ENCODE measurements at places on chromosomes 6 and 20.

DNA sequence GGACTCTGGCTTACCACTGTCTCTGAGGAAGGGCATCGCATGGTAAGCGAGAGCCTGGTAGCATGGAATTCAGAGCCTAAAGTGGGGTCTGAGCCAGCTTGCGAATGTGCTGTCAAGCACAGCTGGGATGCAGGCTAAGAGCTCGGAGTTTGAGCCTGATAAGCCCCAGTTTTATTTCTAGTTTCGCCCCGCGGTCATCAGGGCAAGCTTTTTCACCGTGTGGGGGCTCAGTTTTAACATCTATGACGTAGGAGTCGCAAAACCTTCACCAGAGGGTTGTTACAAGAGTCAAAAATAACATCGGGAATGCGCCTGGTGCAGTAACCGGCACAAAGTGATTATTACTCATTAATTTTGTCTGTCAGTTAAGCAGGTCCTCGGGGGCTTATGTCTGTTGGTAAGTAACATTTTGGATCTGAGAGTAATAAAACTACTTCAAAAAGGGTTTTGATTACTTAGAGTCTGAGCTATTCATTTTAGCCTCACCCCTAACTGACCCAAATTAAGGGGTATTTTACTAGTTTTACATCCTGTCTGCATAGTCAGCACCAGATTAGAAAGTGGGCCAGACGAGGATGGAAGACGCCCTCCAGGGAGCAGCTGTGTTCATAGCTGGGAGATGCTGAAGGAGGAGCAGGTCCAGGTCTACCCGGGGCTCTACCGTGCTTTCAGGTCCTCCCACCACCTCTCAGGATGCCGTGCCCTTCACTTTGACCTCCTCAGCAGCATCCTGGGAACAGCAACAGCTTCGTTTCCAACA is 29.7 kb downstream of the SLC22A23 start:
- no peak for DNase-seq

DNA sequence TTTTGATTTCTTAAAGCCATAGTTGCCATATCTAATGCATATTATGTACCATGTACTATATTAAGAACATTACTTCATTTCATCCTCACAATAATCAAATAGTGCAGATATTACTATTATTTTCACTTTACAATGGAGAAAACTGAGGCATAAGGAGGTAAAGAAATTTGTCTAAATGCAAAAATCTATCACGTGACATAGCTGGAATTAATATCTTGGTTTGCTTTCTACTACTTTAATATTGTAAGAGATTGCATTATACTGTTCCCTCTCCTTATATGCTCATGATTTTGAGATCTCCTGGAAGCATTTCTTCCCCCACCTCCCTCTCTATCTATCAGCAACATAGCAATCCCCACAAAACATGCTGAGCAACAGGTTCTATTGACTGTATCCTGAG is 330.8 kb upstream of the SPTLC3 start:
- no peak for DNase-seq

- DNase-seq, result no peak
Measured at GRCh38 chr6:102501615-102502014, 1108.1 kb downstream of the GRIK2 start.

DNA sequence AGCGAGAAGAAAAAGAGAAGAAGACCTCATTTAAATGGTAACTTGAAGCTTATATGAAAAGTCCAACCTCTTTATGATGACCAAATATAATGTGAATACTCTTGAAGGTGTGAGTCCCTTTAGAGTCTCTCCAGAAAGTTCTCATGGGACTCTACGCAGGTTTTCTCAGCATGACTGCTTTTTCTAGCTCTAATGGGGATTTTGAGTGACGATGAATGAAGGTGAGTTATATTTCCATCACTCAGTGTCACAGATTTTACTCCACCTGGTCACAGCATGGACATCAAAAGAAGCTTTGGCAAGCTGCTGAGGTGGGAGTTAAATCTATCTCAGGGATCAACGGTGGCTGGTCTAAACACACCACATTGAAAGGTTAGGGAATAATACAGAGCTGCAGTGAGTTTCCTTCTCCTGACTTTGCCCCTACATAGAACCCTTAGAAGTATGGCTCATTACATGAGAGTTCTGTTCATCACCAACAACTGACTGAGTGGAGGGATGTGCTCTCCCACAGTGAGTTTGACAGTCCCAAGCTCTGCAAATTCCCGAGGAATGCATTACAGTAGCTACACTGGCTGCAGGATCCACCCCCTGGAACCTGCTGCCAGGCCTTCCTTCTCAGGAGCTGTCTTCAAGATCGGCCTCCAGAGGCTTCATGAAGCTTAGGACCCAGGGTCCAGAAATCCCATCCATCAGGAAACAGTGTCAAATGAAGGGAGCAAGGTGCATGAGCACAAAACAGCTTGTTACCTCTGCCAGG is 126.8 kb downstream of the FOXC1 start:
- DNase-seq, result no peak

DNA sequence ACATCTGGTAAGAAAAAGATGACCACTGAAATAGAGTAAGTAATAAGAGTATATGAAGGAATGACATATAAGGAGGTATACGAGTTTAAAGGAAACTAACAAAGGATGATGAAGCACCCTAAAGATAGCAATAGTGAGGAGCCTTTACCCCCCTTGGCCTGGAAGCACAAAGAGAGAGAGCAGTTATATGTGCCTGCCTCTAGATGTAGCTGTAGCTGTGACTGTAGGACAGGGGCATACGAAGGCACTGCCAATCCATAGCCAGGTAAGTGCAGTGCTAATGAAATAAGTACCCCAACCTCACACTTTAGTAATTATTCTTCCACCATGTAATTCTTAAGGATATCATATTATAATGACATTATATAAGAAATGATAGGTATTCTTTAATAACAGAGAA is 90.1 kb upstream of the FKBP1C start:
- DNase-seq, result no peak

DNA sequence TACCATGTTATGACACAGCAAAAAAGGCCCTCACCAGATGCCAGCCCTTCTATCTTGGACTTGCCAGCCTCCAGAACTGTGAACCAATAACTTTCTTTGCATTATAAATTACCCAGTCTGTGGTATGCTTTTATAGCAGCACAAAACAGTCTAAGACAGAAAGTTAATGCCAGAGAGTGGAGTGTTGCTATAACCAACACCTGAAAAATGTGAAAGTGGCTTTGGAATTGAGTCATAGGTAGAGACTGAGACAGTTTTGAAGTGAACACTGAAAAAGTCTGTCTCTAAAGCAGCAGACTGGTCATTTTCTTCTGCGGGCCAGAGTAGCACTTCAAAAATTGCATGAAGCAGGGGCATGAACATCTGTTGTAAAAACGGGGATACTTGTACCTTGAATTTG is 28.0 kb upstream of the ASIP start:
- no peak for DNase-seq

GRCh38 chr20:45258664-45259063 is 4.3 kb upstream of the SLPI start:
- no peak for DNase-seq

DNA sequence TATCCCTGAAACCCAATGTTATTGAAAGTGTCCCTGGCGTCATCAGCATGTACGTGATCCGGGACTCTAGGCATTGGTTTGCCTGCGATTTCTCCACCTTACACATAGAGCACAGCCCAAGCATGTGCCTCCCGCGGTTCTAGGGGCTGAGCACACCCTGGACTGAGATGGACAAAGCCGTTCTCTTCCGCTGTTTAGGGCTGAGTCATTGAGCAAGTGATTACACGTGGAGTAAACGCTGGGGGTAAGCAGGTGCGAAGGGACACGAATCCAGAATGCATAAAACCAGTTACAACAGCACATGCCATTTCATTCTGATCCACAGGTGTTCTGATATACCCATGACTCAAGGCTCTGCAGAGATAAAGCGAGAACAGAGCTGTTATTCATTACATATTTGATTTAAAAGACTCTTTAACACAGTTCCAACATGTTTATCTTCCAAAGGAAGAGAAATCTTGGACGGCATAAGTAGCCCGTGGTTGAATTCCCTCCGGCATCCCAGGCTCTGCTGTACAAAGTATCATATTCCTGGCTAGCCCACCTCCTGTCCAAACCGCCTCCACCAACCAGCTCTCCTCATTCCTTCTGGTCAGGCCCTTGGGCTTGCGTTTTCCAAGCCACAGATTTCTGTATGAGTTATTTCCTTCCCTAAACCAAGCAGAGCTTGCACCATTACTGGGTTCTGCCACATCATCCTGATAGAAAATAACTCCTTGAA is 36.1 kb upstream of the THBS2 start:
- no peak for DNase-seq

DNA sequence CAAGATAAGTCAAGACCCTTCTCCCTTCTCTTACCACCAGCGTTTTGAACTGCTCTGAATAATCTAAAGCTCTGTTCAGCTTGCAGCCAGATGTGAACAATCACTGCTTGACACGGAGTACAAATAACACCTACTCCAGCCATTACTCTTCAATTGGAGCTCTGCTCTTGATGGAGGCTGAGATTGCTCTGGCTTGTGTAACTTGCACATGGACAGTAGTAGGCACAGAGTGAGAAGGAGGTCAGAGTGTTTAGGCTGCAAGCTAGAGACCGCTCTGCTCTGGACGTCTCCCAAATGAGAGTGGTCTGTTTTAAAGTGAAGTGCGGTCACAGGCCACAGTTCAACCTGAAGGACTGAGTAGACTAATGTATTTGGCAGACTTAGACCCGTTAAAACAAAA is 158.3 kb downstream of the HDGFL1 start:
- DNase-seq, result no peak

DNA sequence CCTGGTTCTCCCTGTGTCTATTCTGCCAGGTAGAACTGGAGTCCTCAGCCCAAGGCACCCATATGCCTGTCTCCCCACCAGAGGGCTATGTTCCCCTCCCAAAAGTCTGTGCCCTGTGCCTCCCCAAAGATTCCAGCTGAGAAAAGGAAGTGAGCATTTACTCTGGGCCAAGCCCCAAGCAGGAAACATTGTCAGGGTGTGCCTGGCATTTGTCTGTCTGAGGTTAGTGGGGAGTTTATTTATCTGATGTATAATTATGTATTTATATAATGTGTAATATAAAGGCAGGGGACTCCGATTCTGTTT is 5.6 kb downstream of the GDF5 start:
- DNase-seq, result no peak

GRCh38 chr6:113178349-113178748 is 678.8 kb upstream of the MARCKS start:
- DNase-seq, result no peak
